SIG-M5 (cell line): ENCODE measurements at places on chromosomes 5 and 9.

- no peak for DNase-seq
Measured at GRCh38 chr5:158482125-158482524, 617.6 kb downstream of the EBF1 start.

GRCh38 chr5:50863534-50864170 is 197.2 kb downstream of the PARP8 start:
- no peak for DNase-seq

DNA sequence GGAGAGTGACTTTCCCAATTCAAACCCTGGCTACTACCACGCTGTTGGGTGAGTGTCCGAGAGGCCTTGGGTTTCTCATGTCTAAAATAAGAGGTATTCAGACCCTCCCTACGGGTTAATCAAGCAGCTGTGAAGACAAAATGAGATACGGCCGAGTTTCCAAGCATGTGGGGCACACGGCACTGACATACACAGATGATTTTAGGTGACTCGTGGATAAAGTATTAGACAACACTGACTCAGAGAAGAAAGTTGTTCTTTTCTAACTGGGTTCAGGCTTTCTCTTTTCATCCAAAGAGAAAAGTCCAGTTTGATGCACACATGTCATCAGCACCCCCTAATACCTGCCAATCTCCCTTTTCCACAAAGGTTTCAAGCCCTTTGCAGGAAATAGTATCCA is 15.6 kb downstream of the FOXI1 start:
- no peak for DNase-seq

DNA sequence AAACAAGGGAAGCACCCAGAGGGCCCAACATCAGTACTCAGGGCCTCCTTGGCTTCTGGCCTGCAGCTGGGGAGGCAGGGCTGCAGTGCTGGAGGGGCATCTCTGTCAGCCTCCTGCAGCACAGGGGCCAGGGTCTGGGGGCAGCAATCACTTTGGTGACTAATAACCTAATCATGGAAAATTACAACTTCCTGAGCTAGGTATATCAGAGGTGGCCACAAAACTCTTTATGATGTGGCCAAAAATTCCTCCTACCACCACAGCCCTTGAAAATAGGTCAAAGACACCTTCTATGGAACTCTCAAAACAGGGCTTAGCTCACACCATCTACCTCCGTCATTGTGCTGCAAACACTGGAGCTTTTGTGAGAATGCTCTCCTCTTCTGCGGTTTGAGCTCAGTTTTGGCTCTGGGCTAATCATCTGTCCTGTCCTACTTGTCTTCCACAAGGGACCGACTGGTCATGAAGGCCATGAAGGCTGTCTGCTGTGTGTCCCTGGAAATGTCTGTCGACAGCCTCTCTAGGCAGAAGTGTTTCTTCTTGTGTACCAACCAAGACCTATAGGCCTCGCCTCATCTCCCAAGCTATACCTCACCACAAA is 28.6 kb downstream of the CSF2 start:
- no peak for DNase-seq

DNA sequence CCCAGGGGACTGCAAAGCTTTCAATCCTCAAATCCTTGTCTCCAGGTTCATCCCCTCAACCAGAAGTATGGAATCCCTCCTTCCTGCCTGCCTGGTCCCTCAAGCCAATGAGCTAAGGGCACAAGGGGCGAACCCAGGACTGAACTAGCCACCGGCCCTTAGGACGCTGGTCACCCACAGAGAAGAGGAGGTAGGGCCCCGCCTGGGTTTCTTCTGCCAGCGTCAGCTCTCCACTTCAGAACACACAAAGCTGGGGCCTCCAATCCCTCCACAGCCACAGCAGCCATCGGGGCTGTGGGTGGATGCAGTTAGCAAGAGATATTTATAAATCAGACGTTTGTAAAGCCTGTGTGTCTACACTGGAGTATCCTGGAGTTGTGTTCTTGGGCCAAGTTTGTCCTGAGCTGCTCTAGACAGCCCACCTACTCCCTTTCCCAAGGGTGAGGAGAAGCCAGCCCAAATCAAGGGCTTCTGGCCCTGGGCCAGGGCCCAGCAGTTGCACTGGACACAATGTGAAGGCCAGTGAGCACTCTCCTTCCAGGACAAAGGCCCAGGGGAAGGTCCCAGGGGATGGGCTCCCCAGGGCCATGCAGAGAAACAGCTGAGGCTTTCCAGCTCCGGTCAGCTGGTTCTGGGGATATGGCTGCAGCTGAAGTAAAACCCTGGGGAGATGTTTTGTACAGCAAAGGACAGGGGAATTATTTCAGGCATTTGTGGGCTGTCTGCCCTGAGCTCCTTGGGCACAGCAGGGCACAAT is 18.9 kb downstream of the AMBP start:
- no peak for DNase-seq
